ENCODE measurements at places on chromosomes 3 and 15.

DNA sequence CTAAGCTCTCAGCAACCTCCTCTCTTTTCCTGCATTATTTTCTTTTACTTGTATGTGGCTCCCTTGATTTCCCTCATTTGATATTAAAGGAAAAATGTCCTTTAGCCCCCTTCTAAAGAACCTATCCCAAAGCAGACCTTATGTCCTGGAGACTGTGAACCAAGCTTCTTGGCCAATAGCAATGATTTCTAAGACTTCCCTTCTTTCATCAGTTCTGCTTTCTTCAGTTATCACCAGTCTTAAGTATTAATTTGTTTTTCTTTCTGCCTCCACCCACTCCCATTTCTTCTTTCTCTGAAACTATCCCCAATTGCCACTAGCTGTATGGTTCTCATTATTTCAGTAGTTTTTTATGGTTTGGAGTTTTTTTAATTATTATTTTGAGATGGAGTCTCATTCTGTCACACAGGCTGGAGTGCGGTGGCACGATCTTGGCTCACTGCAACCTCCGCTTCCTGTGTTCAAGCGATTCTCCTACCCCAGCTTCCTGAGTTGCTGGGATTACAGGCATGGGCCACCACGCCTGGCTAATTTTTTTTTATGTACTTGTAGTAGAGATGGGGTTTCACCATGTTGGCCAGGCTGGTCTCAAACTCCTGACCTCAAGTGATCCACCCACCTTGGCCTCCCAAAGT, 12.1 kb downstream of the TMOD3 start:
- DNase-seq = no peak

- DNase-seq = no peak
These were observed 14.9 kb downstream of the ATXN7 start for GRCh38 chr3:63878394-63879060.

GRCh38 chr3:151199554-151200438, 3.2 kb downstream of the GPR171 start:
- DNase-seq = no peak

DNA sequence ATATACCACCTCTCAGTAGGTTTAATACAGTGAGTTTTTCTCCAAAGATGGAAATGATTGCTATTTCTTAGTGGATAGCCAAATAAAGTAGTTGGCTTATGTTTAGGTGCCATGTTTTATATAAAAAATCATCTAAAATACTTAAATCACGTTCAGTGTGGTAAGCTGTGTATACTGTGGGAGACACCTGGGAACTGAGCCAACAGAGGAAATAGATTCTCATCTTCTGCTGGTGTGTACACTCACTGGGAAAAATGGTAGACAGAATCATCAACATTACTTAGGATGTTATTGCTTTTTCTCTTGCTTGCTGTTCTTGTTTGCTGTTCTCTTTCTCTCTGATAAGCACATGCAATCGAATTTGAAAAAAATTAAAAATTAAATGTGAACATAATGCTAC, 112.6 kb upstream of the MB21D2 start:
- no peak for DNase-seq

All from stimulated activated CD4-positive, alpha-beta T cell treated with anti-CD3 and anti-CD28 coated beads, Interleukin-15, amount 100 ng/mL, for 1 hour (primary cell).